ENCODE measurements at places on chromosomes 1 and 21.

DNA sequence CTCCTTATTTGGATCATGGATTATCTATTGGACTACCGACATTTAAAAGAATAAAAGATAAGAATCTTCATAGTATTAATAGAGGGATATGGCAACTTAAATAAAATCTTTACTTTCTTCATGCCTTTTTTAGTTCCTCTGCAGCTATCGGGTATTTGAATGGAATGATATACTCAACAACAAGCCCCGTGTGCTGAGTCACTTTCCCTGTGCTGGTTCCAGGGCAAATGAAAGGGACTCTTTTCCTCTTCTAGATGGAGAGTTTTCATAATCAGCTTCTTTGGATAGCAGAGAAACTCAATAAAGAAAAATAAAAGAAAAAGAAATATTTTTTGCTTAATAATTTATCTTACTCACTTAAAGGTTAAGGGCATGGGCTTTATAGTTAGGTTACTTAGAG is 213.7 kb downstream of the LRRC40 start:
- no peak for DNase-seq

GRCh38 chr1:16967095-16967575 is 13.3 kb downstream of the MFAP2 start:
- DNase-seq: peak; percentile 30

DNA sequence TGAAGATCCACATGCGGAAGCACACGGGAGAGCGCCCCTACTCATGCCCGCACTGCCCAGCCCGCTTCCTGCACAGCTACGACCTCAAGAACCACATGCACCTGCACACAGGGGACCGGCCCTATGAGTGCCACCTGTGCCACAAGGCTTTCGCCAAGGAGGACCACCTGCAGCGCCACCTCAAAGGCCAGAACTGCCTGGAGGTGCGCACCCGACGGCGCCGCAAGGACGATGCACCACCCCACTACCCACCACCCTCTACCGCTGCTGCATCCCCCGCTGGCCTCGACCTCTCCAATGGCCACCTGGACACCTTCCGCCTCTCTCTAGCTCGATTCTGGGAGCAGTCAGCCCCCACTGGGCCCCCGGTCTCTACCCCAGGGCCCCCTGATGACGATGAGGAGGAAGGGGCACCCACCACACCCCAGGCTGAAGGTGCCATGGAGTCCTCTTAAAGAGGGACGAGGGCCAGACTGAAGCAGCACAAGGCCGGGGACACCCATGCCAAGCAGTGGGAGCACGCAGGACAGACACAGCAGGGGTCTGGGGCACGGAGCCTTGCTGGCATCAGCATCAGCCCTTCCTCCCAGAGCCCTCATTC is 13.7 kb downstream of the ZBTB7B start:
- no peak for DNase-seq

GRCh38 chr1:185091480-185091879 is 46.1 kb downstream of the RNF2 start:
- DNase-seq: no peak

- DNase-seq: no peak
These were observed 5.4 kb upstream of the PITHD1 start for GRCh38 chr1:23772854-23773242.

- peak; percentile 20 for DNase-seq
These were observed 60.8 kb upstream of the PGD start for GRCh38 chr1:10338047-10338446.

DNA sequence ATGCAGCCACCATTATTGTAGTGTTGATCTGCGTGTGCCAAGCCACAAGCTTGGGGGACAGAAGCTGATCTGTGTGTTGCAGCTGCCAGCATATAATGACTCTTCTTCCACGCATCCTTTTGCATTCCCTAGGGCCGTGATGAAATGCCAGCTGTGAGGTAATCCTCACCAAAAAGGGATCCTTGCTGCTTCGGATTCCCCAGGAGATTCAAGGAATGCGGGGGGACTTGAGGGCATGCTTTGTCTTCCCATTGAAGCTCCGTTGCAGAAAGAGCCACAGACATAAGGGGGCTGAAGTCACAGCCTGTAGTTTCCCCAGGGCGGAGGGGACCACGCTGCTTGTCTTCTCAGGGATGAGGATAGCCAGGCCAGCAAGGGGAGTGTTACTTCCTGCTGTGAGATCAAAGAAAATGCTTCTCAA is 281.6 kb upstream of the FMN2 start:
- DNase-seq: no peak

DNA sequence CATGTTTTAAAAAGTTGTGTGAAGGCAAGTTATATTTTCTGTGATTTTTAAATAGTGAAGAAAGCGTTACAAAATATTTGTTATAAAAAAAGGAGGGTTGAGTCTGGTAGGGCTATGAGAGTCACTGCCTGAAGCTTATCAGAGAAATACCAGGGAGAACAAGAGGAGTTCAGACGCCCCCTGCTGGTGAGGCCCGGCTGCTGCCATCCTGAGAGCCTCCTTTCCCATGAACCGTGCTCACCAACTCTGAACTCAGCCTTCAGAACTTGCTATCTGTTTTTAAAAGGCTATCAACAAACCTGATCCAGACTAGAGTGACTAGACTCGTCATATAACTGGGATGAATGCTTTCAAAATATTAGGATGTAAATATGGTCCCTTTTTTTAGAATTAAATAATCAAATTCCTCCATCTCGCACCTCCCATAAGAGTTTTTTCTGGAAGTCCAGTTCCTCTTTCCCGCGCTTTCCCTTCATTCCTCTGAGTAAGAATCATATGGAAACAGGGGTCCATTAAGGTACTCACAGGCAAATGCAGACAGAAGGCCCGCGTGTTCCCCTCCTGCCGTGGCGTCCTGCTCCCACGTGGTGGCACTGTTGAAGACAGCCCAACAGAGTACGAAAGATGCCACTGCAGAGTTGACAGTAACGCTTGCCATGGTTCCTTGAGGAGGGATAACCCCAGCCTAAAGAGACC is 26.2 kb upstream of the SPATA6 start:
- peak; percentile 29 for DNase-seq

DNA sequence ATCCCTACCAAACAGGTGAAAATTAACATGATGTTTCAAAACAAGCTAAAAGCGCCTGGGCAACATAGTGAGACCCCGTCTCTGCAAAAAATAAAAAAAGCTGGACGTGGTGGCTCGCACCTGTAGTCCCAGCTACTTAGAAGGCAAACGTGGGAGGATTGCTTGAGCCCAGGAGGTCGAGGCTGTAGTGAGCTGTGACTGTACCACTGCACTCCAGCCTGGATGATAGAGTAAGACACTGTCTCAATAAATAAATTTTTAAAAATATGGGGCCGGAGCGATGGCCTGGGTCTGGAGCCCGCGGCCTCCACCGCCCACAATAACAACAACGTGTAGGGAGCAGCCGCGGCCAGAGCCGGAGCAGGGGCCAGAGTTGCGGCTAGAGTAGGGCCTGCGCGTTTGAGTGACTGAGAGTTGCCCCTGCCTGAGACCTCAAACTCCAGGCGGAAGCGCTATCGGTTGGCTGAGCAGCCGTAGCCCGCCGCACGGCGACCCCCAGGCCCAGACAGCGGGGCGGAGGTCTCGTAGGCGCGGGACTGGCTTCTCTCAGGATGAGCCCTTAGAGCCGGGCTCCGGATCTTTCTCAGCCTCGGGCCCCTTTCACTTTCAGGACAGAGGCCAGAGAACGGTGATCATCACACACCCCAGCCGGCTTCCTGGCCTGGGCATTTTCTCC is 41.4 kb downstream of the ZMYM1 start:
- DNase-seq: no peak

DNA sequence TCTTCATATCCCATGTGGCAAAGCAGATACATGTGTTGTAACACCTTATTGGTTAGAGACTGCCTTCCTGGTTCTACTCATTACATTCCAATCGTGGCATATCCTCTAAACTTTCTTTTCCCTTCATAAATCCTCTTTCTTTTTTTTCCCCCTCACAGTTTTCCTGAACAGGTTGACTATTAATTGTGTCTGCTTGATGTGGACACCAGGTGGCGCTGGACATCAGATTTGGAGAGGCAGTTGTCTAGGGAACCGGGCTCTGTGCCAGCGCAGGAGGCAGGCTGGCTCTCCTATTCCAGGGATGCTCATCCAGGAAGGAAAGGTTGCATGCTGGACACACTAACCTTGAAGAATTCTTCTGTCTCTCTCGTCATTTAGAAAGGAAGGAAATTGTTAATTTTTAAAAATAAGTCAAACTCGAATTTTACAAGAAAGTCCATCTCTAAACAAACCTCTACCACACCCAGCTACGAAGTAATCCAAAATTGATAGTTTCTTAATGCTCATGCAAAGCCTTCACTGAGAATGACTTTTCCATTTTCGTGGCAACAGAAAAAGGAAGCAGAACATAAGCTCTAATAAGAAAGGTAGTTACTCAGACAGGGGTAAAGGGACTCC is 59.4 kb upstream of the ASB17 start:
- DNase-seq: peak; percentile 44

DNA sequence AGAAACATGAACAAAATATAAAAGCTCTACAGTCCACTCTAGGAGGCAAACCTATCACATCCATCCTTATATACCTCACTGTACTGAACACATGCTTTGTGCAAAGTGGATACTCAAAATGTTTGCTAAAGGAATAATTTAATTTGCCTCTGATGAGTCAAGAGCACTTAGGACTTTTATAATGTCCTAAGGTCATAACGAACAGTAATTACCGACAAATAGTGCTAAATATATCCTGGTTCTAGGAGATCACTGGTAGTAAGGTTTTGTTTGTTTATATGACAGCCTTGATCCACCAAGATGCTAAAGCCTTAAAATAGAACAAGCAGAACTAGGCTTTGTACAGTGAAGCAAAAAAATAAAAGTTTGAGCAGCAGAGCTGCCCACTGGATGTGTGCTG is 70.6 kb downstream of the GADD45A start:
- DNase-seq: no peak

GRCh38 chr1:246724731-246725095 is 504 bp downstream of the SCCPDH start:
- DNase-seq: no peak

DNA sequence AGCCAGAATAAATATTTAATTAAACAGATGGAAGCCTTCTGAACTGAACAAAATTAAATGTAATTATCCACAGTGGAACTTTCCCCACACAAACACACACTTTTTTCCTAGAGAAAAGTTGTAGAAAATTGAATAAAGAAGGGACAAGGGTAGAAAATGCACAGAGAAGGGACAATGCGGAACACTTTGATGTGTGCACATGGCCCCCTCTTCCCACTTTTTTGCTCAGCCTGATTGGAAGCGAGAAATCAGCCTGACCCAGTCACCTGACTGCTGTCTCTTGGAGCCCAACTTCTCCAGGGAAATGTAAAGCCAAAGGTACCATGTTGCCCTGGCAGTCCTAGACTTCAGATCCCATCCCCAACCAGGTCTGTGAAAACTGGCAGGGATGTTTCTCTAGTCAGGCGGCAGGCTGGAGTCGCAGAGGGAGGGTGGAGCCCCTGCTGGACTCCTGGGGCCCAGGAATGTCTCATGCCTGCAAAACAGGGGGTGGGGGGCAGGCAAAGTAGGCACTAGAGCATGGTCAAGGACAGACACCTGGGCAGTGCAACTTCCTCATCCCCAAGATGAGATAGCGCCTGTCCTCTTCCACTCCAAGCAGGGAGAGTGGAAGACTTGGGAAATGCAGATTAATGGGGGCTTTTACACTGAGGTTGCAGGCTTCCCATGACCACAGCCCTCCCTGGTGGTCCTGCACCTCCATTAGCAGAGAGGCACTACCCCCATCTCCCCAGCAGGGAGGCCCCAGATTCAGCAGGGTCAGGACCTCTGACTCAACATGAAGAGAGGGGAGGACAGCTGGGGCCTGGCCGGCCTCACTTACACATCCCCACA is 2.8 kb downstream of the CERS2 start:
- DNase-seq: no peak

DNA sequence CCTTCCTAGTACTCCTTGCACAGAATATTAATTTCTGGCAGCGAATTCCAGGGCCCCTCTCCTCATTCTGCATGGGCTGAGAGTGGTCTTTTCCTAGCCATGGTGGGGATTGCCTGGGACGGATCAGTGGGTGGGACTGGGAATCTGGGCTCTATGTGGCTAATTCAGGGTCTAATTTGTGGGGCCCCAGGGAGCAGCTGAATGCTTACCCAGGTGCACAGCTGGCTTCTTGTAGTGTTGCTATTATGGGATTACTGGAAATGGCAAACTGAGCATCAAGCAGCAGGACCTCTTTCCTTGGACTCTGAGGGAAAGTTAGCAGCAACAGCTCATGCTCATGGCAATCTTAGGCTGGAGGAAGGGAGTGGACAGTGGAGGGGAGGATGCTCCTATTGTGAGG is 187.1 kb upstream of the CACNA1E start:
- DNase-seq: no peak

GRCh38 chr21:41610042-41610839 is 102.3 kb upstream of the TMPRSS2 start:
- peak; percentile 13 for DNase-seq
